ENCODE measurements at places on chromosomes 2 and 18.

DNA sequence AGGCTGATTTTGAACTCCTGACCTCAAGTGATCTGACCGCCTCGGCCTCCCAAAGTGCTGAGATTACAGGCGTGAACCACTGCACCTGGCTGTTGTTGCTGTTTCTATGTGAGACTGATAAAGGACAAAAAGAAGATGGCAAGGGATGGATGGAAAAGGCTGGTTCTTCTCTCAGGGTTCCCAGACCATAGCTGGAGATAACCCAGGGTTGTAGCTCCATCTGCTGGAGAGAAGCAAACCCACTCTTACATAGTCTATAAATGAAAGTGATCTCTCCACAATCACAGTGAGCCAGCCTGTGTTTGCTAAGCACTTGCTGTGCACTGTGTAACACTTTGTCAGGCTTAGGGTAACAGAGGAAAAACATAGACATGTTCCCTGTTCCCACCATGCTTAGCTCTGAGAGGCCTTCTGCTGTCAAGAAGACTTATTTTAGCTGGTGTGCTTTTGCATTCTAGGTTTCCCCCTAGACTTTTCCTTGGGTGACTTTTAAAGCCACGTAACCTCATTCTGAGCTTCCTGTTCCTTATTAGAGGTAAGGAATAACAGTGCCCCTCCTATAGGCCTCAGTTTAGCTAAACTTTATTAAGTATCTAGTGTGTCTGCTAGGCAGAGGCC lies 49.7 kb downstream of the LIMS1 start:
- peak; percentile 26 for DNase-seq

- no peak for DNase-seq
These were observed 687.8 kb downstream of the SLC4A3 start for GRCh38 chr2:220315098-220315823.

GRCh38 chr2:102050854-102051391 lies 59.2 kb downstream of the IL1R2 start:
- DNase-seq, result no peak

- no peak for DNase-seq
These were observed 74.2 kb upstream of the ID2 start for GRCh38 chr2:8607606-8608005.

- no peak for DNase-seq
These were observed 74.5 kb upstream of the NCKAP5 start for GRCh38 chr2:133642791-133643191.

DNA sequence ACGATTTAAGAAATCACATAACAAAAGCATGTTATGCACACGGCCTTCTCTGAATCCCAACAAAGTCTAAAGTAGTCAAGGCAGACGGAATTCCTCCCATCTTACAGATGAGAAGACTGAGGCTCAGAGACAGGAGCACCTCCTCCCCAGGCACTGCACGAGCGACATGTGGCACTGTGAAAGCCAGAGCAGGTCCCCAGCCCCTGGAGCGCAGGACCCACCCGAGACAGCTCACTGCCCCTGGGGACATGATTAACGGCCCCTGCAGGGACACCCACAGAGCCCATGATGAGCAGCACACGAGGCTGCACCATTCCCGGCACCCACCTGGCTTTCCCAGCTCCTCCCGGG lies 53.6 kb downstream of the EIPR1 start:
- no peak for DNase-seq

GRCh38 chr2:216685327-216685875 lies 9.9 kb downstream of the IGFBP5 start:
- DNase-seq, result no peak

GRCh38 chr2:179263015-179263414 lies 1.6 kb downstream of the SESTD1 start:
- no peak for DNase-seq

DNA sequence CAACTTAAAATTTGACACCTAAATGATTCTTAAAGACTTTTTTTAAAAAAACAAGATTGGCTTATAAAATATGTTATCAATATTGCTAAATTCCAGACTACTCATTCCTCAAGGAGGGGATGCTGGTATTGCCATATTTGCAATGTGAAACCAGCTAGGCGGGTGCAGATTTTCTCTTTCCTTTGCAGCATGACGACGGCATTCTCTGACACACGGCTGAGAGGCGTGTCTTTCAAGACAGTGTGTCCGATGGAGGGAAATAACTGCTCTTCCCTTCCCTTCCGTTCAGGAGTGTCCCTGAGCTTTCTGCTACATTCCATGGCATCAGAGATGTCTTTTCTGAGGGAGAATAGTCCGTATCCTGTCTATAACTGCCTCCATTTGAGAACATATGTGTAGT lies 38.2 kb upstream of the CNGA3 start:
- DNase-seq, result no peak

DNA sequence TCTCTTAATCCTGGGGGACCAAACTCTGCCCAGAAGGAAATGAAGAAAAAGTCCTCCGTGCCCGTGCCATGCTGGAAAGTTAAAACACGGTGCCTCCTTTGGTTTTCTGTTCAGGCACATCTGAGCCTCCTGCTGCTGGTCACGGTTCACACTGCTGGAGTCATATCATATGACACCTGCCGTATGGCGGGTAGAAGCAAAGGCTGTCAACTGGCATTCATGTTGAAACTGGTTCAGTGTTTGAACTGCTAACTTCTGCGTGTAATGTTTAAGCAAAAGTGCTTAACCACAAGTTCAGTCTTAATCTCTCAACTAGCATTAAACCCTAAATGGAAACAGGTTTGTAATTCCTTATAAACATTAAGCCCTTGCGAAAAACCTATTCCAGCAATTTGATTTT lies 3.1 kb downstream of the STK39 start:
- DNase-seq, result peak; percentile 39

GRCh38 chr2:239212929-239213642 lies 187.7 kb downstream of the HDAC4 start:
- no peak for DNase-seq

- no peak for DNase-seq
These were observed 9.3 kb downstream of the NCK2 start for GRCh38 chr2:105754011-105754410.

- DNase-seq, result no peak
These were observed 11.9 kb upstream of the OXER1 start for GRCh38 chr2:42775810-42776209.

GRCh38 chr2:176852667-176853066 lies 359.9 kb upstream of the HNRNPA3 start:
- no peak for DNase-seq

- no peak for DNase-seq
These were observed at the start of gene ADCYAP1 for GRCh38 chr18:904218-905090. Gene ADCYAP1 (plus strand): TSS chr18:904871. CDS start chr18:905387, 516 bp downstream.

GRCh38 chr2:96090196-96090926 lies 26.0 kb downstream of the ADRA2B start:
- DNase-seq, result no peak

DNA sequence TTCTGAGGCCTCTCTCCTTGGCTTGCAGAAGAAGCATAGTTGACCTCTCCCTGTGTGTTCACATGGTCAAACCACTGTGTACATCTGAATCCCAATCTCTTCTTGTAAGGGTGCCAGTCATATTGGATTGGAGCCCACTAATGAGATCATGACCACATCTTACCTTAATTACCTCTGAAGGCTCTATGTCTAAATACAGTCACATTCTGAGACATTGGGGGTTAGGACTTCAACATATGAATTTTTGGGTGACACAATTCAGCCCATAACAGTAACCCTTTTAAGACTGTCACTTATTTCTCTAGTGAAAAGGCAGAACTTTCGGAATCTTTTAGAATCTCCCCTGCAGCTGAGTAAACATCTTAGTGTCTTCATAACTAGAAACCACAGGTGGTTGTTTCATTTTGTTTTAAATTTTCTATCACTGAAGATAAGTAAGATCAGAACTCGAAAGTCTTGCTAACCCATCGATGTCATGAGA lies 33.3 kb downstream of the BMP10 start:
- DNase-seq, result no peak

- no peak for DNase-seq
These were observed 8.5 kb upstream of the GMPPA start for GRCh38 chr2:219490186-219490585.

DNA sequence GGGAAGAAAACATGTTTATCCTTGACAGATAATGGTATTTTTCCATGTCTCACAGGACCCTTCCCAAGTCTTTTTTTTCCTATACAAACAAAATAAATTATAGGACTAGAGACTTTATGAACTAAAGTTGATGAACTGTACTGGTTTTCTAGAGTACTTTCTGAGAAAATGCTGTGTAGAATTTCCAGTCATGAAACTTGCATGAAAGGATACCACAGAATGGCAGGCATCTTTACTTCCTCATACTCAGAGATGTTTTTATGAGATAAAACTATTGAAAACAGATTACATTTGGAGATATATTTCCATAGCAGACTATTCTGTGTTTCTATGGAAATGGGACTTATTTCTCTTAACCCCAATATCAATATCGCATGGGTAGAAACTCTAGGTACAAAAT lies 403.5 kb downstream of the PARD3B start:
- no peak for DNase-seq

- no peak for DNase-seq
These were observed 22.0 kb downstream of the SPP2 start for GRCh38 chr2:234072454-234072853.

DNA sequence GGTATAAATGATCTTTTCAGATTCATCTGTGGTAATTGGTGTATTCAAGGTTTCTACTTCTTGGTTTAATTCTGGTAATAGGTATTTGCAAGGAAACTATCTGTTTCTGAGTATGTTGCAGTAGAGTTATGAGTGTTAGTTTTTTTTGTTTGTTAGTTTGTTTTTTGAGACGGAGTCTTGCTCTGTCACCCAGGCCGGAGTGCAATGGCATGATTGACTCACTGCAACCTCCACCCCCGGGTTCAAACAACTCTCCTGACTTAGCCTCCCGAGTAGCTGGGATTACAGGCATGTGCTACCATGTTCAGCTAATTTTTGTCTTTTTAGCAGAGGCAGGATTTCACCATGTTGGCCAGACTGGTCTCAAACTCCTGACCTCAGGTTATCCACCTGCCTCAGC lies 60.9 kb upstream of the IL1R2 start:
- no peak for DNase-seq

GRCh38 chr2:69693775-69694450 lies 48.0 kb upstream of the ANXA4 start:
- no peak for DNase-seq

- DNase-seq, result no peak
These were observed 729.2 kb upstream of the DDX18 start for GRCh38 chr2:117085256-117085655.

DNA sequence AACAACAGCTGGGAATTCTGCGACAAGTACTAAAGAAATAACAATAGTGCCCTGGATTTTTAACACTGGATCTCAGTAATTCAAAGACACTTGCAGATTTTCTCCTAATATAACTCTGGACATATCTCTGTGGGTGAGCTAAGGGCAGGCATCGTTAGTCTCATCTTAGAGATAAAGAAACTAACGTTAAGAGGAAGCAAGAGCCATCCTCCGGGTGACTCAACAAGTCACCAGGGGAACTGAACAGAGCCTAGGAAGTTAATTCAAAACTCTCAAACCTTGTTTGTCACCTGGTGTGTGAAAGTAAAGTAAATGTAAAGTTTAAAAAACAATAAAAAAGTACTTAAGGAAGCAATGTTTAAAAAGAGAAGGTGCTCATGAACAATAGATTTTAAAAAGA lies 41.6 kb upstream of the NRP2 start:
- DNase-seq, result no peak

DNA sequence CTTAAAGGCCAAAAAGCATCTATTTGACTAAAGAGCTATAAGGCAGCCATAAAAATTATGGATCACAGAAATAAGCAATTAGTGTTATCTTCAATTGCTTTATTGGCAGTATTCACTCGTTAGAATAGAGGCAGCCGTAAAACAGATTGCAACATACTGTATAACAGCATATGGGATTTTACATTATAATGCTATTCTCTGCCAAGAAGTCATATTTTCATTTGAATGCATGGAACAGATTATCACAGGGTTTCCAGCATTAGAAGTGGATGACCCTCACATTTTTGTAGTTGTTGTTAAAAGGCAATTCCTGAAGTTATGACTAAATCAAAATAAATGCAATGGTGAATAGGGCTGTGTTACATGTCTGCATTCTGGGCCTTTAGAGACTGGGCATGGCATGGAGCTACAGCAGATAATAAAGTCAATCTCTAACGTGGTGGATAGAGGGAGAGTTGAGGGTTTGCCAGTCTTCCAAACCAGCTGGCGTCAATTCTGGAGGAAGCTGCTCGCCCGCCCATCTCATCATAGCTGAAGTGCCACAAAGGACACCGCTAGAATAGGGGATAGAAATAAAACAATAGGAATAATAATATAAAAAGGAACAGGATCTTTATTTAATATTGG lies 155.4 kb upstream of the VRK2 start:
- DNase-seq, result no peak

DNA sequence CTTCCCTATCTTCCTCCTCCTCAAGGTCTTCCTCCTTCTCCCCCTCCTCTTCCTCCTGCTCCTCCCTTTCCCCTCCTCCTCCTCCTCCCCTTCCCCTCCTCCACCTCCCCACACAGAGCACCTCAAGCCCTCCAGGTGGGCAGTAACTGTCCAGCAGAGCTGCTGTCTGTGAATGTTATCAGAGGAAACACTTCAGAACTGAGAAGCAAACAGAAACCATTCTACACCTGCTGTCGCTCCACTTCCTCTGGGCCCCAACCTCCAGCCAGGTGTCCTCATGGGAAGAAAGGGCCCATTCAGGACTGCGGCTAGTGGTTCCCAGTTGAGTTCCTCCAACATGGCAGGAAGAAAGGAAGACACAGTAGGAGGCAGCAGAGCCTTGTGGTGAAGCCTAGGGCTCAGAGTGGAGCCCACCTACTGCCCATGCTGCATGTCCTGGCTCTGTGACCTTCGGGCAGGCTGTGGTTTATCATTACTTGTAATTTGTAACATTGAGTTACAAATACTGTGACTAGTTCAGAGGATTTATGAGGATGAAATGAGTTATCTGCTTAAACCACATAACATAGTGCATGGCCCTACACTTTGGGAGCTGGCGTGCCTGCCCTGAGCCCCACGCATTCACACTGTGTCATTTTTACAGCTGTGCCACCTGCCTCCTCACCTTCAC lies 165.9 kb upstream of the ID2 start:
- no peak for DNase-seq

- DNase-seq, result no peak
These were observed 267.9 kb upstream of the PIK3C3 start for GRCh38 chr18:41687138-41687537.

DNA sequence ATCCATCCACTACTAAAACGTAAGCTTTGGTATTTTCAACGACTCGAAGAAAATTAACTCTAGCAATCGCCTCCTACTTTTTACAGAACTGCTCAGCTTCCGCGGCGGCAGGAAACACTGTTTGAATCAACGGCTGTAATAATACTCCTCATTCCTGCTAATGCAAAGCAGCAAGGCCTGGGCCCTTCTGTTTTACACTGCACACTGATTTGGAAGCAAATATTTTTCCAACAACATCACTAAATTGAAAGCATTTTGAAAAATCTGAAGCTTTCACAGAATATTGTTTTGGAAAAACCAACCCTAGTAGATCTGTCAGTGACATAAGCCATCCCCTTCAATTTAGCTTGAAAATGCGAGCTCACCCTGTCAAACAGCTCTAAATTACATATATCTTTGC lies 261.2 kb downstream of the TXNL1 start:
- no peak for DNase-seq

- no peak for DNase-seq
These were observed 192.8 kb downstream of the ARHGAP15 start for GRCh38 chr2:143321994-143322393.
